ENCODE measurements at places on chromosomes 2 and 18.

DNA sequence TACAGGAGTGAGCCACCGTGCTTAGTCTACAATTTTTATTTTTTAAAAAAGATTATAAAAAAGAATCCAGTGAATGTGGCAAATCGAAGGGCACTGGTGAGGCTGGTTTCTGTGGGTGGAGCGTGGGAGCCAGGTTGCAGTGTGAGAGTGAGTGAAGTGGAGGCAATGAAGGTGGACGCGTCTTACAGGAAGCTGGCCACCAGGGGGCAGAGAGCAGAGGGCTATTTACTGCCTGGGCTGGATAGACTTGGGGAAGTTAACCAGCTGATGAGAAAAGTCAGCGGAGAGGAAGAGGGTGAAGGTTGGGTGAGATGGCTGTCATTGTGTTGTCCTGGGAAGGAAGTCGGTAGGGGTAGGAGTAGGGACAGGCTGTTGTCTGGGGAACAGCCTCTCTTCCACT, 6.8 kb downstream of the SCTR start:
- DNase-seq, result peak; percentile 84

DNA sequence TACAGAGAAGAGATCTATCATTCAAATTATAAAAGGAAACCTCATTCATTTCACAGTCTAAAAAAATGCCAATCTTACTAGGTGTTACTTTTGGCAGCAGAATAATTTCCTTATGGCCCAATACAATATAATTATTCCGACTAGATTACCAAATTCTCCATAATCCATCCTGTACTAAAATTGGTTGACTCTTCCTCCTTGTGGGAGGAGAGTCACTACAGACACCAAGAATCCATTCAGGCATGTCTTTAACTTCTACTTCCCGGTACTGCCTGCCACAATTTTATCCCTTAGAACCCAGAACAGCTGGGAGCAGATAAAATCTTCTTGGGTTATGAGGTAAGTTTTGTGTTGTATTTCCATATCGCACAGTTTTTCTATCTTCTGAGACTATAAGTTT, 9.9 kb downstream of the FARSB start:
- no peak for DNase-seq

DNA sequence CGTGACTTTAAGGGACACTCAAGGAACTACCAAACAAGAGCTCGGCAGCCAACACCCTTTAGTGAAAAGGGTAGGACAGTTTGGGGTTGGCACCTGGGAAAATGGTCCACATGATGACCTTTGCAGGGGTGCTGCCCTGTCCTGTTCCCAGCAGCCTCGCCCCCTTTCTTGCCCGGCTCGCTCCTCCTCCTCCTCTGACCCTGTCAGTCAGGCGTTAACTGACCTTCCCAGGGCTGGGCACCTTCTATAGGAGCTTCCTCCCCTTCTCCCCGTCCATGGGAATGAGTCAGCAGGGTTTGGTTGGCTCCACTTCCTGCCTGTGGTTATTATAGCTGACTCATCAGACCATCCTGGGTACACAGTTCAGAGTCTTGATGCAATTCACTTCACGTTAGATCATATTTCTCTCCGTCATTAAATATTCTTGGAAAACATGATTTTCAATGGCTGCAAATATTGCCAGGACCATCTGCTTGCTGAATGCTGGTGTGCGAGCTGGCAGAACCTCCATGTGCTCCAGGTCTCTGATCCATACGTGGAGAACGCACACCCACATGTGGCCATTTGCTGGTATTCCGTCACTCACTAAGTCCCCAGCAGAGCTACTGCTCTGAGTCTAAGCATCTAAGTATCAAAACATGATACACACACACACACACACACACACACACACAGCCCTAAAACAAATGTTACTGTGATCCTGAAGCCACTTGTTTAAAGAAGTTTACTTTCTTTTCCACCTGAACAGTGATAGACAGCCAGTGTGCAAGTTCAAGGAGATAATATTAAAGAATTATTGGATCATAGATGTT, 185.0 kb downstream of the ANAPC1 start:
- peak; percentile 70 for DNase-seq

- DNase-seq, result no peak
These were observed 102.8 kb upstream of the UBXN4 start for GRCh38 chr2:135638825-135639224.

DNA sequence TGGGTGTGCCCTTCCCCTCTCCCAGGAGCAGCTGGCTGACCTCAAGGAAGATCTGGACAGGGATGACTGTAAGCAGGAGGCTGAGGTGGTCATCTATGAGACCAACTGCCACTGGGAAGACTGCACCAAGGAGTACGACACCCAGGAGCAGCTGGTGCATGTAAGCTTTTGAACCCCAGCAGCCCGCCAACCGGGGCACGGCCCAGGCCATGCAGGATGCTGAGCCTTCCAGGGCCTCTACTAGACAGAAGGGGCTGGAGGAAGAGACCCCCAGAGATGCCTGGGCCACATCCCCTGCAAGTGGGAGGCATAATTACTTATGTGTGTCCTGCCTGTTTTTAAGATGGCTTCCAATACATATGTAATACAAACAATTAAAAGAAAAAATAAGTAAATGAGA, 239.3 kb downstream of the GLI2 start:
- no peak for DNase-seq

GRCh38 chr2:11753452-11753885, 7.0 kb downstream of the LPIN1 start:
- peak; percentile 86 for DNase-seq

DNA sequence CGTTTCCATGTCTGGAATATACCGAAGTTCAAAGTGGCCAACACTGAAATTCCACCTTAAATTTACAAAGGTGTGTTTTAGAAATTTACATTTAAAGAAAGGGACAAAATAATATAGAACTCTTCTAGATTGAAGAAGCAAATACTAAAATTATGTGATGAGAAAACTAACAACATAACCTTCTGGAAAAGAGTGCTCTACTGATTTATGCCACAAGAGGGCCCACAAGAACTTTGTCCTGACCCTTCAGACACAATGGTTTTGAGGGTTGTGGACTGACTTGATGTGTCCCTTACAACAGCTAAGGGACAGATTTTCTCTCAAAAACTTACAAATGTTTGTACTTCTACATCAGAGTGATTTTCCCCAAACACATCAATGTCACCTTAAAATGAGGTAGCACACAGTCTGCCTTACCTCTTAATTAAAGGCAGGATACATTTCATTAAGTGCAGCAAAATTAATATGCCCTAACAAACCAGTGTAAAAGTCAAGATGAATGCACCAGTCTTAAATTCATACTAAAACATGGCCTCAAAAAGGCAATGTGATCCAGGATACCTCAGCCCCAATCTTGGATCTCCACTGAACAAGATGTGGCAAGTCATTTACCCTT, 36.2 kb downstream of the EIF2AK3 start:
- DNase-seq, result no peak

GRCh38 chr2:55843096-55843993, 80.2 kb downstream of the EFEMP1 start:
- peak; percentile 89 for DNase-seq

- no peak for DNase-seq
These were observed 565.2 kb upstream of the ID2 start for GRCh38 chr2:8116661-8117060.

DNA sequence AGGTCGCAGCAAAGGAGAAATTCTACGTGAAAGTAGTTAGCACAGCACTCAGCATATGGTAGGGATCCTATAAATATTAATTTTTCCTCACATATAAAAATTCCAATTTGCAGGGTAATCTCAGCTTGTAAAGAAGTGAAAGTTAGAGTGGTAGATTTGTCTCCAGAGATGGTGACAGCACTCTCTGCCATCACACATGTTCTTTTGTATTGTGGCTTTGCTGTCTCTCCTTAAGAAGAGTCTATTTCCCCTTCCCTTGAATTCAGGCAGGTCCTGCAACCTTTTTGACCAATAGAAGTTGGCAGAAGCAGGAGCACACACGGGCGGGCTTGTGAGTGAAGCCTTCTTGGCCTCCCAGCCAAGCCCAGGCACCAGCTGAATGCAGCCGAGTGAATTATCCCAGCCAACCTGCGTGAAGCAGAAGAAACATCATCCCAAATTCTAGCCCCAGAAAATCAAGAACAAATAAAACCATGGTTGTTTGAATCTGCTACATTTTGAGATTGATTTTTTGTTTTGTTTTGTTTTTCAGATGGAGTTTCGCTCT, 107.8 kb upstream of the COPS8 start:
- DNase-seq, result no peak

DNA sequence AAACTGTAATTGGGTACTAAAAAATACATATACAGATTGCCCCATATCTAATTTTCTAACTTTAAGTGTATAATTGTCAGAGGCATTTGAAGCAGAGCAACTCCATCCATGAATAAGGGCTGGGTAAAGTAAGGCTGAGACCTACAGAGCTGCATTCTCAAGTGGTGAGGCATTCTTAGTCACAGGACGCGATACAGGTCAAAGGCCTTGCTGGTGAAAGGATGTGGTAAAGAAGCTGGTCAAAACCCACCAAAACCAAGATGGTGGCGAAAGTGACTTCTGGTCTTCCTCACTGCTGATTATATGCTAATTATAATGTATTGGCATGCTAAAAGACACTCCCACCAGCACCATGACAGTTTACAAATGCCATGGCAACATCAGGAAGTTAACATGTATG, 50.0 kb downstream of the SLC8A1 start:
- no peak for DNase-seq

GRCh38 chr2:234577191-234577590, 80.3 kb upstream of the ARL4C start:
- DNase-seq, result no peak

DNA sequence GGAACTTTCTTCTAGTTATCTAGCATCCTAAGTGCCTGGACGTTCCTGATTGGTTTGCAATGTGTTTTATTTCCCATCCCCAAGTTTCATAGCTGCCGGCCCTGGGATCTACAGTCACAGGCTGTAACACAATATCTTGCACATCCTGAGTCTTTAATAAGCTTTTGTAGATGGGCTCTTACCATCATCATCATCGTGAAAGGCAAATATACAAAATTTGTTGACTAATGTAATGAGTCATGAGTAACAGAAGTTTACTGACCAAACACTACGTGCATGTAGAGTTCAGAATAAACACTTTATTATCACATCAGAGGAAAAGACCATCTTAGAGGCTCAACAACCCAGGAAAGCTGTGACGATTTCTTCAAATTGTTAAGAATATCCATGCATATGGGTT, 8.1 kb upstream of the TYMS start:
- DNase-seq, result no peak

- DNase-seq, result no peak
These were observed 120.2 kb downstream of the CLIP4 start for GRCh38 chr2:29235411-29235810.

- DNase-seq, result no peak
These were observed 9.5 kb upstream of the KLHL29 start for GRCh38 chr2:23375448-23375847.

Data from stomach (tissue), 19 donors.